ENCODE measurements at places on chromosomes 7 and 10.

GRCh38 chr10:75508814-75509306, 77.4 kb downstream of the LRMDA start:
- no peak for DNase-seq

DNA sequence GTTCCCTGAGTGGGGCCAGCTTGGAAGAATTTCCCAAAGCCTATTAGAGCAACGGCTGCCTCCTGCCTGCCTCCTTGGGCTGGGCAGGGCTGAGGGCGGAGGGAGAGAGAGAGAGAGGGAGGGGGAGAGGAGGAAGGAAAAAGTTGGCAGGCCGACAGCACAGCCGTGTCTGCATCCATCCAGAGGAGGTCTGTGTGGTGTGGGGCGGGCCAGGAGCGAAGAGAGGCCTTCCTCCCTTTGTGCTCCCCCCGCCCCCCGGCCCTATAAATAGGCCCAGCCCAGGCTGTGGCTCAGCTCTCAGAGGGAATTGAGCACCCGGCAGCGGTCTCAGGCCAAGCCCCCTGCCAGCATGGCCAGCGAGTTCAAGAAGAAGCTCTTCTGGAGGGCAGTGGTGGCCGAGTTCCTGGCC, at the start of gene AQP1:
Gene AQP1, plus strand, starts transcription at position 293 of the 409 bp plus-strand sequence. Its CDS starts 57 bp downstream, at position 350.
- peak; percentile 59 for DNase-seq

DNA sequence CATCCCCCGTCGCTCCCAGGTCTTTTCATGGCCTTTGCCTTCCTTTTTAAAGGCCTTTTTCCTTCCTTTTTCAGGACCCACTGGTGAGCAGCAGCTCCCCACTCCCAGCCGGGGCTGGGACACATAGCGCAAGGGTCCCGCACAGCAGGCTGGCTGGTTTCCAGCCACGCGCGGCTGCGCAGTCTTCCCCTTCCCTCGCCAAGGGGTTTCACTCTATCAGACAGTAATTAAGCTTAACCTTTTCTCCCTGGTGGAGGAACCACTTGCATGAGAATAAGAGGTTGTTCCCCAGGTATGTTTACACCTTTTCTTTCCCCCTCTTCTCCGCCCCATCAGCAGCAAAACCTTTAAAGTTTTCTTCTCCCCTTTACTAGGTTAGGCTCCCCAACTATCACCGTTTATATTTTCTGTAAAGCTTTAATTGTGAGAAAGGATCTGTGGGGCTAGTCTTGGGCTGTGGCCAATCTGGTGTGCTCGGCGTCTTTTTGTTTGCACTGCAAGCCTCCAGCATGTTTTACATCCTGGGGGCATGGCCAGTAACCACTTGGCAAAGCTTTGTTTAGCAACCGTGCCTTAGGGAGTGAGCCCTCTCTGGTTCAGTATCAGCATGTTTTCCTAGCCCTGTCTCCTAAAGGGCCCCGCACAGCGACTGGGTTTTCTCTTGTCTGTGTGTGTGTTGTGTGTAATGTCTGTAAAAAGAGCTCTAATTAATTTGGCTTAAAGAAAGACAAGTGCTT, 219.6 kb downstream of the PHF14 start:
- no peak for DNase-seq

DNA sequence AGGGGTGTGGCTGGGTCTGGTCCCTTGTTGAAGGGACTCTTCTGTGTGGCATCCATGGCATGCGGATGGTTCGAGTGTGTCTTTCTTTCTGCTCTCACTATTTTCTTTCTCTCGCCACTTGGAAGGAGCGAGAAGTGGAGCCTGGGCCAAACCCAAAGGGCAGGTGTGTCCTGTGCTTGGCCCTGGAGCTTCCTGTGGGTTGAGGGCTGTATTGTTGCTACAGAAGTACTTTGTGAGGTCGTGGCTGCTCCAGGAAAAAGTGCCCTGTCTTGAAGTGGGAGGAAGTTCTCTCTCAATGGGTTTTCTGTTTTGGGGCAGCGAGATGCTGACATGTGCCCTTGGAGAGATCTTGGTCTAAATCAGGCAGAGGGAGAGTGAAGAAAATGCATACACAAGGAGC, 72.0 kb downstream of the DOCK1 start:
- DNase-seq: no peak

DNA sequence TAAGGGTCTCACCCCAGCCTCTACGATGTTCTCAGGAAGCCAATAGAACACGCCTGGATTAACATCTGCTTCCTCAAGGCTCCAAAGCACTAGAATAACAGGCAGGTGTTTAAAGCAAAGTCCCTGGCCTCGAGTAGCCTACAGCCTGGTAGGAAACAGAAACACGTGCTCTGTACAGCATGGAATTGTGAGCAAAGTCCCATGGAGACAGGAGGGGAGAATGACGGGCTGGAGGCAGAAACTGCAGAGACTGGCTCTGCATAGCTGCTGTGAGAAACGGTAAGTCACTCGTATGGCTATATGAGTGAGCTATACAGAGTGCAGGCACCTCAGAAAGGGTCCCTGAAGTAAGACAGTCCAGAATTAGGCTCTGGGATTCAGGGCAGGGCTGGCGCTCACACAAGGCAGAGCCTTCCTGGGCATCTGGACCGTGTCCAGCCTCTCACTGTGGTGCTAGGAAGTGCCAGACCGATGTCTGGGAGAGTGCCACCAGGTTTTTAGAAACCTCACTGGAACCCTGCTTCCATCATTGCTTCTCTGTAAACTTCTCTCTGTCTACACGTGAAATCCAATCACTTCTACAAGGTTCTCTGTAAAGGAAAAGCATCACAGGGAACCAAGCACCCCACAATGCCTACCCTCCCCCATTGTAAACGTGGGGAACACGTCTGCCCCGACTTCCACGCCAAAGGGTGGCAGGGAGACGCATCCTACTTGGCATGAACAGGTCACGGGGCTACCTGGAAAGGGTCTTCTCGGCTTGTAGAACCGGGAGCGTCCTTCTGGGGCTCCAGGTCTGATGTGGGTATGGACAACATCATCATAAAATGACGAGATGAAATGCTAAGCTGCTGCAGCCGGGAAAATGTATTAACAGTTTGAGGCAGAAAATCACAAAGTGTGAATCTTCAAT, 38.8 kb upstream of the SHH start:
- no peak for DNase-seq

DNA sequence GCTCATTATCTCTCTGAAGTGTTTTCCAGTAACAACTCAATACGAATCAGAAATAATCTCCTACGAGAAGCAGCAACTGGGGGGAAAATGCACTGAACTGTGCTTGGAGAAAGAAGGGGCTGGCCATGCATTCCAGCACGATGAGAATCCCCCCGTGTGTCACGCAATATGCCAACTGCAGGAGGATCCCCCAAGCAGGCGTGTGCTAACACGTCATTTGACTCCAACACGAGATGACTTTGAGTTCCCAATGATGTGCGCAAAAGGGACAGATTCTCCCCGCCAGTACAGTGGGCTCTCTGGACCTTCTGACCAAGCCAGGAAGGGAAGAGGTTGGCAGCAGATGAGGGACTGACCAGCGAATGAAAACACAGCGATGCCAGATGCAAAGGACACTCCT, 105.5 kb downstream of the KCNMA1 start:
- DNase-seq: no peak

DNA sequence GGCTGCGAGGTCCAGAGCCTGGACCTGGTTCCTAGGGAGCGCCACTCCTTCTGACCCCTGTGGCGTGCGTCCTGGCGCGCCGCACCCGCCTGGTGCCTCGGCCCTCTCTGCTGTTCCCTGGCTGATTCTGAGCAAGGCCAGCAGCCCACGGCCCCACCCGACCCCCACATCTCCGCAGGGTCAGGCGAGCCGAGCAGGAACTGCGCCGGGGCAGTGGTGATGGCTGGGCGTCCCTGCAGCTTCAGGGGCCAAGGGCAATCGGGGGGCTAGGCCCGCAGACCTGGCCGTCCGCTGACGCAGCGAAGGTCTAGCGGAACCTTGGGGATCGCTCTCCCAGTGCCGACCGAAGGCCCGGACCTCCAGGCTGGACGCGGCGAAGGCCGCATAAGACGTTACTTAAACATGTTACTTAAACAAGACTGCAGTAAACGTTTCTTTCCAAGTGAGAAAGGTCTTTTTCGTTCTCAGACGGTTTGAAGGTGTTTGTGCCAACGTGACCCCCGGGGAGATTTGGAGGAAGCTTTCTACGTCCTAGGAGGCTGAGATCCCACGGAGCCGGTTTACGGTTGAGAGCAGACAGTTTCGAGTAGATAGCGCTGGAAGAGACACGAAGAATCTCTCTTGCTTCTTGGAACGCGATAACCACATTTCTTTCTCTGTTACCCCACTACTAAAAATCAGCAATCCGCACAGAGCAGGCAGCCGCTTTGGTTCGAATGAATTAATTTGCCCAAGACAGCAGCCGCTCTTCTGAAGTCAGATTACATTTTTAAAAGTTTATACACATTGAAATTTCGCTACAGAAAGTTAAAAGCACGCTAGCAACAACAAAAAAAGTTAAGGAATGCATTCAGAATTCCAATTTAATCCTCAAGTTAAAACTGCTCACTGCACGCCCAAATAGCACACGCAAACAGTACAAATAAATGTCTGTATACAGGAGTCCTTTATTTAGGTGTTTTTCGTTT, 4.9 kb upstream of the NKX2-3 start:
- DNase-seq: no peak

GRCh38 chr10:94205396-94205831, 157.3 kb downstream of the NOC3L start:
- DNase-seq: no peak

GRCh38 chr10:103572347-103573204, 79.1 kb downstream of the NEURL1 start:
- DNase-seq: no peak

Measured in anterior cingulate cortex (tissue), 58 donors.